Calu3 (cell line): ENCODE measurements at places on chromosomes 3 and 15. TPM values are rescaled to one million over a fixed set of nuclear protein-coding genes. Genes with fewer than 3 reads are reported as not detected.

- H3K27ac ChIP-seq = no peak overlapping the region
- no peaks in the 10 kb centered on the region for H3K36me3 ChIP-seq
- H3K4me1 ChIP-seq = no peaks in the 10 kb centered on the region
- H3K27me3 ChIP-seq = no peaks in the 10 kb centered on the region
- no peak for DNase-seq
Observed at GRCh38 chr3:179045719-179046402, 25.7 kb downstream of the ZMAT3 start.

DNA sequence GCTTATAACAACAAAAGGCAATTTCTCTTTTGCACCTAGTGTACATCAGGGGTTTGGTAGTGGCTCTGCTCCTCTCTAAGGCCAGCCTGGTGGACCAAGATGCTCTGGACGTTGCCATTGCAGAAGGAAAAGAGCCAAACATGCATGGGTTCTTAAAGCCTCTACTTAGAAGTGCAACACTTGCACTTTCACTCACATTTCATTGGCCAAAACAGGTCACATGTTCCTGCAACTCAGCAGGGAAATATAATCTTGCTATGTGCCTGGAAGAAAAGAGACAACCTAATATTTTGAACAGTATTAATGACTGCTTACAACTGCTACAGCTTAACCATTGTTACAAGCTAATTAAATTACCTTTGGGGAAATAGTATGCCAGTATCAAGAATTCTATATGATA, 182.9 kb downstream of the IL5RA start:
- H3K27me3 ChIP-seq = no peaks in the 10 kb centered on the region
- no peak for DNase-seq
- no peaks in the 10 kb centered on the region for H3K4me1 ChIP-seq

LRRC57 gene
- total RNA-seq = 9.2 and 13.7 TPM in 2 replicates

DNA sequence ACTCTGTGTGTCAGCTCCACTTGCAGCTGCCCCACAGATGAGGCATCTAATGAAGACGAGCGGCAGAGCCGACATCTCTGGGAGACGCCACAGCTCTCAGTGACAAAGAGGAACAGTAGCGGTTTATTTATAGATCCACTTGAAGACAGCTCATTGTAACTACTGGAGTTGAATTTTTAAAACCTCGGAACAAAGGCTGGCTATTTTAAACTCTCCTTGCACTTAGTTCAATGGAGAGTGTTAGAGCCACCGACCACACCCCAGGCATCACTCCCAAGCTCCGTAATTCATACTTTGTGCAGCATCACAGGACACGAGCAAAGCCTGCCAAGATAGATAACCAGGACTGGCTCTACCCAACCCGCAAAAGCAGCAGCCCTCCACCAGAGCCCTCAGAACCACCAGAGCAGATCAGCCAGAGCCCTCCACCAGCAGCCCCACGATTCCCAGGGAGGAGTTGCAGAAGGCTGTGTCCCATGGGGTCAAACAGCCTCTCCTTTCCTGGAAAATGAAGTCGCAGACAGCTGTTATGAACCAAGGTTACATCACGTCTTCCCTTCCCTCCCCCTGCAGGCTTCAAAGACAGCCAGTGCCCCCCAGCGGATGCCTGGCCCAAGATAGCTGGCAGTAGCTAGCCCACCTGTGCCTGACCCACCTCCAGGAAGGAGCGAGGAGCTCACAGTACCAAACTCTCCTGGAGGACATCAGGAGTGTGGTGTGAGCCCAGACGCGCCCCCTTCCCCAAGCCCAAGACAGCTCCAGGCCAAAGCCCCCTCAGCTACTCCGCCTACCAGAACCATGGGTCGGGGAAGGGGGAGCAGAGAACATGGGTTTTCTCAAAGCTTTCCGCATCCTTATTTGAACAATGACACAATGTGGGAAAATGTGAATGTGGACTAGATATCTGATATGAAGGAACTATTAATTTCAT, 45.7 kb downstream of the POC1A start:
- DNase-seq = no peak
- no peaks in the 10 kb centered on the region for H3K4me1 ChIP-seq
- no peak overlapping the region for H3K27ac ChIP-seq
- no peak overlapping the region for H3K4me3 ChIP-seq
- H3K36me3 ChIP-seq = peaks cover 6% of the 10 kb centered on the region

THSD4 gene
- 24.2 and 29.6 TPM in 2 replicates for total RNA-seq

DNA sequence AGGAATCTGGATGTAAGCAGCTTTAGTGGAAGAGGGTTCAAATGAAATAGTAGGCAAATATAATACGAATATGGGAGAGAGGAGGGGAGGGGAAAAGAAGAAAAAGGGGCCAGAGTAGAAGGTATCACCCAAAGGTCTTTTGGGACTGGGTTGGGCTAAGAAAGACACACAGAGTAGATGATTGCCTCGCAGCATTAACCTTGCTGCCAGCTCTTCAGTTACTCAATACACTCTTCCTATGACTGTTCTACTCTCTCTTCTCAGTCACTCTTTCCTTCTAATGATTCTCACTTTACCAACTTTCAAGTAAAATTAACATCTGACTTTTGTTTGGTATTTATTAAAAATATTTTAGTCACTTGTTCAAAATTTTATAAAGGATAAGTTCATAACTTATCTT, 52.8 kb downstream of the CLASP2 start:
- DNase-seq = no peak
- no peak overlapping the region for H3K4me3 ChIP-seq
- H3K27me3 ChIP-seq = no peaks in the 10 kb centered on the region
- H3K4me1 ChIP-seq = peaks cover 12% of the 10 kb centered on the region
- H3K36me3 ChIP-seq = no peaks in the 10 kb centered on the region

- H3K4me1 ChIP-seq = peaks cover 12% of the 10 kb centered on the region
- no peak overlapping the region for H3K4me3 ChIP-seq
- DNase-seq = peak; percentile 40
- H3K27me3 ChIP-seq = no peaks in the 10 kb centered on the region
Observed at GRCh38 chr15:58755956-58756355, 6.4 kb upstream of the ADAM10 start.

DNA sequence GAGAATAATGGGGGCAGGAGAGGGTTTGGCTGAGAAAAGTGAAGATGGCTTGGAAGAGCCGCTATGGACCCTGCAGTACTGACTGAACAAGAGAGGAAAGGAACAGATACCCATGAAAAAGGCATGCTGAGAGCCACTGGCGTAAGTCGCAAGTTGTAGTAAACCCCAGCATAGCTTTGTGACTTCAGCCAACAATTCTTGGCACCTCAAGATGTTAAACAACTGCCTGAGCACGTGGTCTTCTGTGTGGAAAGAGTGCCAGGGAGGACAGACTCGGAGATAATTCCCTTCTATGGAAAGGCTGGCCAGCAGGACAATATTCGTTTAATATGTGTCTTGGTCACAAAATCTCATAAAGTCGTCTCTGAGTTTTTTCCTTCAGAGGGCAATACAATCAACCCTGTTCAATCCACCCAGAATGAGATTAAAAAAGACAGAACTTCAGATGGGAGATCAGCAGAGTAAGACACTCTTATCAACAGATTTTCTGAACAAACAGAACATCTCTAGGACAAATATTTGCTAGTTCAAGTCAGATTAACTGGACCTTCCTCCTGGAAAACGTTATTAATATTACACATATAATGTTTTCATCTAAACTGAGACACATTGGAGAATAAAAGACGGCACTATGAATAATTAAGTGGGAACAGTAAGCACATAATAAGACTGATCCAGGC, 49.2 kb downstream of the NEK10 start:
- no peaks in the 10 kb centered on the region for H3K36me3 ChIP-seq
- DNase-seq = no peak
- H3K4me3 ChIP-seq = no peak overlapping the region
- no peak overlapping the region for H3K27ac ChIP-seq
- peaks cover 8% of the 10 kb centered on the region for H3K4me1 ChIP-seq
- H3K27me3 ChIP-seq = no peaks in the 10 kb centered on the region

DNA sequence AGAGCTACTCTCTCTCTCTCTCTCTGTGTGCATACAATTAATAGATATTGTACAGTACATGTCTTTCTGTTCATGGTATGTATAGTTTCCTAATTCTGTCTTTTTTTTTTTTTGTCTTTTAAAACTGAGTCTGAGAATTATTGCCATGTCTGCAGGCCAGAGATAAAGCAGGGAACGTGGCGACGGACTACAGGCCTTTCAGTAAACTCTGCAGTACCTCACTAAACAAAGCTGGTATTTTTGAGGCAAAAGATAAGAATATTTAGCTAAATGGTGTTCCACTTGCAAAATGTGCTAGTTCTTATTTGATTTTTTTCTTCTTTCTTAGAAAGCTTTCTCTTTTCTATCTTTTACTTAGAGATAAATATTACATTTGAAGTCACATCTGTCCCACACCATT, 44.0 kb upstream of the EHHADH start:
- no peak for DNase-seq
- H3K4me1 ChIP-seq = no peaks in the 10 kb centered on the region
- no peak overlapping the region for H3K27ac ChIP-seq
- peaks cover 12% of the 10 kb centered on the region for H3K36me3 ChIP-seq
- no peaks in the 10 kb centered on the region for H3K27me3 ChIP-seq
